ENCODE measurements at places on chromosomes 3 and 15.

- no peak for DNase-seq
Measured at GRCh38 chr3:41024031-41024836, 175.1 kb upstream of the CTNNB1 start.

GRCh38 chr15:28977377-28978010 lies 91.7 kb downstream of the APBA2 start:
- no peak for DNase-seq

DNA sequence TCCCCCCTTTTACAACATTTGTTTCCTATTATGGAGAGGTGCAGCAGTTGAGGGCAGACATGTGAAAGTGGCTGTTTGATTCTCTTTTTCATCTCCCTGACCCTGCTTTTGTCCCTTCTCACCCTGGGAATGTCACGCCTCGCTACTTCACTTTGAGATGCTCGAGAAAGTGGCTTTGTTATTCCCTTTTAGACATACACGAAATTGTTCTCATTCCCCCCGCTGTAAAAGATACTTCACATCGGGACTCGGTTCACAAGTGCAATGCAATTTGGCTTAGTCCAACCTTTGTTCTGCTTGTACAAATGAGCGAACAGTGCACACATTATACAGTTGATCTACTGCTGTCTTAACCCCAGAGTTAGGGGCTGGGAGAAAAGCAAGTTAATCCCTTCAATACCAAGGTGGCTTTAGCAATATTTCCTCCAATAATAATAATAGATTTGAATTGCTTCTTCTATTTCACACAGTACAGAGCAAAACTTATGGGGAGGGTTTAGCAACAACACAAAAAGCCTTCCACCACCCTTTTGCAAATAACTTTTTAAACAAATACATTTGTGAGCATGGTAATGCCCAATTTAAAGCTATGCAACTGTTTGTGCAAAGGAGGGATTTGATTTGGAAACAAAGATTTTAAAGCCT lies 5.7 kb upstream of the FOXB1 start:
- DNase-seq, result no peak

GRCh38 chr15:63818629-63819028 lies 15.1 kb downstream of the HERC1 start:
- DNase-seq, result no peak

- no peak for DNase-seq
Measured at GRCh38 chr15:88542342-88542733, 4.1 kb downstream of the DET1 start.

- DNase-seq, result no peak
Measured at GRCh38 chr3:105417525-105418289, 51.0 kb downstream of the ALCAM start.

DNA sequence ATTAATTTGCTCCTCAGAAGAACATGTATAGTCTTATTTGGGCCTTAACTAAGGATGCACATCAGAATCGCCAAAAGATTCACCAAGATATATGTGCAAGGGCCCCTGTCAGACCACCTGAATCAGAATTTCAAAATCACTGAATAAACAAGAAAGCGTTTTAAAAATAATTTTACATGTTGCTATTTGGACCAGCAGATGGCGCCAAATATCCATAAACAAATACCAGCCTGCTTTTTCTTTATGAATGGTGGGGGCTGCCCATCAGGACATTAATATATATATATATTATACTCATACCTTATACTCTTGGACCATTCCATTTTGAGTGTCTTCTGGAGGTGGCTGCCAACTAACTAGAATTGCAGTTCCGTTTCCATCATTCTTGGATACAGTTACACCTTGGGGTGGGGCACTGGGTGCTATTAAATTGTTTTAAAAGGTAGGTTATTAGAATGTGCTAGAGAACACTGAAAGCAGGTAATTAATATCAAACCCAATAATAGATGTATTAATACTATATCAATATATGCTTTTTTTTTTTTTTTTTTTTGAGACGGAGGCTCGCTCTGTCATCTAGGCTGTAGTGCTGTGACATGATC lies 1108.3 kb downstream of the ROBO1 start:
- DNase-seq, result peak; percentile 21
